ENCODE measurements at places on chromosomes 16 and 17. TPM values are rescaled to one million over a fixed set of nuclear protein-coding genes. Genes with fewer than 3 reads are reported as not detected.
A peak's percentile ranks its signal among the peaks of the same experiment; 100 is the strongest.

DNA sequence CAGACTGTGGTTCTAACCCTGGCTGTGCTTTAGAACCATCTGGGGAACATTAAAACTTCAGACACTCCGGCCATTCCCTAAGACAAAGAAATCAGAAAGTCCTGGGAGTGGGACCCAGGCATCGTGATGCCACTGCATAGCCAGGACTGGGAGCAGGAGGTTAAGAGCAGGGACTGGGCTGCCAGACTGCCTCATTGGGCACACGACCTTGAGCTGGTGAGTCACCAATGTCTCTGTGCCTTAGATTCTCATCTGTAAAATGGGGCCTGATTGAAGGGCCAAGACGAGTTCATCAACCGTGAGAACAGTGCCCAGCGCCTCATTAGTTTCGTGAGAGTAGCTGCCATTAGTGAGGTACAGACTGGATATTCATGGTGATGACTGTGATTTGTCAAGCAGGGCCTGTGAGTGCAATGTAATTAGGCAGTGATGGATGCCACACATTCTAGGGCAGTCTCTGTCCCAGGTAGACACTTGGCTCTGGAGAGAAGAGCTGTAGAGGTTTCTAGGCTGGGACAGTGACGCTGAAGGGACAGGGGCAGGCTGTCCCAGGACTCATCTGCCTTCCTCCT lies 196.8 kb downstream of the NTN1 start:
- no peak overlapping the region for H3K27ac ChIP-seq
- H3K4me1 ChIP-seq: no peaks in the 10 kb centered on the region
- no peaks in the 10 kb centered on the region for H3K36me3 ChIP-seq
- H3K27me3 ChIP-seq: no peaks in the 10 kb centered on the region
- no peak overlapping the region for H3K4me3 ChIP-seq

GRCh38 chr16:69005641-69006355 lies 99.7 kb upstream of the HAS3 start:
- H3K4me3 ChIP-seq: no peak overlapping the region
- H3K27me3 ChIP-seq: no peaks in the 10 kb centered on the region
- H3K4me1 ChIP-seq: no peaks in the 10 kb centered on the region
- no peak for DNase-seq

- no peaks in the 10 kb centered on the region for H3K36me3 ChIP-seq
- no peak overlapping the region for H3K27ac ChIP-seq
Measured at GRCh38 chr16:53061256-53061655, 6.5 kb downstream of the CHD9 start.

DNA sequence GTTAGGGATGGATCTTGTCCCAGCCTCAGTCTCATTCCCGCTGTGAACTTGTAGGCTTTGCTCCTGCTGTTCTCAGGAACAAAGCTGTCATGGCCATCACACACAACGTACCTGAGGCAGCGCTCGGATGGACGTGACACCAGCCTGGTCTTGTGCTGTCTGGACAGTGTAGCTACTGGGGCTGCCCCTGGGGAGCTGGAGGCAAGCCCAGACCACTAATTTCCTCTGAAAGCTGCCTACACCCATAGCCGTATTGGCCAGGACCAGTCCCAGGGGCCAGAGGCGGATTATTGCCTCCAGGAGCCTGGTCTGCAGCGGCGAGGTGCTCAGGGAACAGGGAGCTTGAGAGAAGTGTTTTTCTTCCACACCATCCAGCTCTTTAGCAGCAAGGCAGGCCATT lies 11.7 kb downstream of the ZNHIT3 start:
- peaks cover 43% of the 10 kb centered on the region for H3K36me3 ChIP-seq
- H3K4me1 ChIP-seq: no peaks in the 10 kb centered on the region
- no peak for DNase-seq
- H3K27ac ChIP-seq: no peak overlapping the region
- no peaks in the 10 kb centered on the region for H3K27me3 ChIP-seq
- H3K4me3 ChIP-seq: no peak overlapping the region

DNA sequence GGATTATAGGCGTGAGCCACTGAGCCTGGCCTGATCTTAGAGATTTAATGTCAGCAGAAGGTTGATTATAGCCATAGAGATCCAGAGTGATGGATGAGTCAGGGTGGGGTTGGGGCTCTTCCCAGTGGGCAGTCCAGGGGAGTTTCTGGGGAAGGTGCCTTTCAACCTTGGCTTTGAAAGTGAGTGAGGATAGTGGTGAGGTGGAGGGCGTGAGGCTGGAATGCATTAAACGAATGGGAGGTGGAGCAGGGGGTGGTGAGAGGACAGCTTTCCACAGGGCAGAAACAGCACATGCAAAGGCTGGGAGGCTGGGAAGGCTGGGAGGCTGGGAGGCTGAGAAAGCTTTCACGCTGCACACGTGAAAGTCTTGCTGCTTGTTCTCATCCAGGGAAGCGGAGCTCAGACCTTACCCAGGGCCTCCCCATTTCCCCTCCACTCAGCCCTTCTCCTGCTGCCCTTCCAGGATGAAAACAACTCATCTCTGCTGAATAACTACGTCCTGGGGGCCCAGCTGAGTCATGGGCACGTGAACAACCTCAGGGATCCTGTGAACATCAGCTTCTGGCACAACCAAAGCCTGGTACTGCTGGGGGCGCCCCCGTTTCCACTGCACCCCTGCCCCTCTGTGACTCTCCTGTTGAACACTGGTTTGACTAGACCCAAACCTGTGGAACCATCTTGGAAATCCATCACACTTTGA lies 22.3 kb downstream of the ADGRG5 start:
- no peak overlapping the region for H3K27ac ChIP-seq
- H3K4me1 ChIP-seq: no peaks in the 10 kb centered on the region
- DNase-seq: no peak
- H3K4me3 ChIP-seq: no peak overlapping the region
- H3K27me3 ChIP-seq: no peaks in the 10 kb centered on the region
- no peaks in the 10 kb centered on the region for H3K36me3 ChIP-seq

- H3K27ac ChIP-seq: no peak overlapping the region
- H3K36me3 ChIP-seq: no peaks in the 10 kb centered on the region
- H3K4me3 ChIP-seq: no peak overlapping the region
- H3K27me3 ChIP-seq: no peaks in the 10 kb centered on the region
Measured at GRCh38 chr17:68660302-68660701, 59.1 kb upstream of the FAM20A start.

- no peak overlapping the region for H3K4me3 ChIP-seq
- no peaks in the 10 kb centered on the region for H3K4me1 ChIP-seq
- DNase-seq: no peak
- H3K36me3 ChIP-seq: no peaks in the 10 kb centered on the region
- no peaks in the 10 kb centered on the region for H3K27me3 ChIP-seq
Measured at GRCh38 chr17:74190154-74190553, 13.3 kb upstream of the RPL38 start.

- peak overlapping the region; percentile 25 for H3K27ac ChIP-seq
- H3K4me3 ChIP-seq: peak overlapping the region; percentile 44
- no peaks in the 10 kb centered on the region for H3K4me1 ChIP-seq
- DNase-seq: no peak
- H3K36me3 ChIP-seq: no peaks in the 10 kb centered on the region
- no peaks in the 10 kb centered on the region for H3K27me3 ChIP-seq
Measured at GRCh38 chr17:69390795-69391501, 23.5 kb upstream of the MAP2K6 start.

DNA sequence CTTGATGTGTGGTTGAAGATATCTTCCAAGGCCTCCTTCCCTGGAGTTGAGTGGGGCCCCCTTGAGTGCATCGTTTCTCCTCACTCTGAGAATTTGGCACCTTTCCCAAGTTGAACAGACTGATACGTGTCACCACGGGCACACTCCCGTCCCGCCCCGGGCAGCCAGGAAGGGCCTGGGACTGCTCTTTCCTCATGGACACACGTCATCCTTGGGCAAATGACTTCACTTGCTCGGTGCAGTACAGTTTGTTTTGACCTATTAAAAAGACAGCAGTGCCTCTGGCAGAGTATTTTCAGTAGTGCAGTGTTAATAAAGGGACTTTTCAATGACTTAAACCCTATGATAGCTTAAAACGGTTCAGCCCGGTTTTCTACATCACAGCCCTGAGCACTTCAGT lies 59.9 kb downstream of the SEC14L1 start:
- H3K4me1 ChIP-seq: no peaks in the 10 kb centered on the region
- H3K36me3 ChIP-seq: peaks cover 56% of the 10 kb centered on the region
- no peaks in the 10 kb centered on the region for H3K27me3 ChIP-seq

DNA sequence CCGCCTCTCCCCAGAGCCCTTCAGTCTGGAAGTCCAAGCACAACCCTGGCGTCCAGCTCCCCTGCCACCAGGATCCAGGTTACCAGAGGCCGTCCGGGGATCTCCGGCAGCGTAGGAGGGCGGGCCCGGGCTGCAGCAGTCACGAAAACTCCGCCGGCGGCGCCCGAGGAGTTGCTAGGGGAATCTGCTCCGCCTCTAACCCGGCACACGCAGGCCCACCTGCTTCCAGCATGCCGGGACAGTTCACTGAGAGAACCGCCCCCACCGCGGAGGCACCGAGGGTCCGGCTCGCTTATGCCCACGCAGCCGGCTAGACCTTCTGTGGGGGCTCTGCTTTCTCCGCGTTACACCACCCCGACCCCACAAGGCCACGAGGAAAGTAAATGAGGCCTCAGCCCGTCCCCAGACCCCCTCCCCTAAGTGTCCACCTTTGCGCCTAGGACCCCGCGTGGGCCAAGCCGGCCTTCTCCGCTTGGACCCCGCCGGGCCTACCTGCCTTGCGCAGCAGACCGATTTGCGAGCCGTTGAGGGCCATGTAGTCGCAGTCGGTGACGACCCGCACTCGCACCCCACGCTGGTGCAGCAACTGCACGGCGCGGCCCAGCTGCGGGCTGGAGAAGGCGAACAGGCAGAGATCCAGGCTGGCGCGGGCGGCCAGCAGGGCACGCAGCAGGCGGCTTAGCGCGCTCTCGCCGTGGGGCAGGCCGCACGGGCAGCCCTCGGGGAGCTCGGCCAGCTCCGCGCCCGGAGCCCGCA lies 587 bp downstream of the PLD6 start:
- H3K4me1 ChIP-seq: peaks cover 20% of the 10 kb centered on the region
- H3K36me3 ChIP-seq: peaks cover 6% of the 10 kb centered on the region
- H3K27me3 ChIP-seq: no peaks in the 10 kb centered on the region
- peak overlapping the region; percentile 57 for H3K27ac ChIP-seq

DNA sequence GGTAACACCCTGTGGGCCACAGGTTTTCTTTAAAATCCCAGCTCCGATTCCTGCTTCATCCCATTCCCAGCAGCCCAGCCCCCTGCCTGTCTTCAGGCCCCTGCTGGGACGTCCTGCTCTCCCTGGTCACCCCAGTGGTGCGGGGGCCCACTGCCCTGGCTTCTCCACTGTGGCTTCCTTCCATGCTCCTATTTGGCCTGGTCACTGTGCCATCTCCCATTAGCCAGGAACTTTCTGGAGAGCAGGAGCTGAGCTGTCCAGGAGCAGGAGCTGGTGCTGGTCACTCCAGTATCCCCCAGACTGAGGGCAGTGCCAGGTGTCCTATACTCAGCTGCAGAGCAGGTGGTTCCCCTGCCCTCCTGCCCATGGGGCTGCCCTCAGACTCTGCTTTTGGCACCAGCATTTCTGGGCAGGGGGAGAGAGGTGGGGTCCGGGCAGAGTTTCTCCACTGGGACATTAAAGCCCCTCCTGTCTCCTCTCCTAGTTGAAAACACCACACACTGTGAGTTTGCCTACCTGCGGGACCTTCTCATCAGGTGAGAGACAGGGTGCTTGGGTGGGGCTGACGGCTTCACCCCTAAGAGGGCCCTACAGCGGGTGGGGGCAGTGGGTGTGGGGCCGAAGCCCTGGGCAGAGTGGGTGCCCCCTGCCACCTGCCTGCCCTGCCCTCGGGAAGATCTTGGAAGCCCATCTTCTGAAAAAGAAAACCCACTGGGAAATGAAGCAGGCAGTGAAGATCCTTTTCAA lies 356.2 kb downstream of the SEC14L1 start:
- no peaks in the 10 kb centered on the region for H3K36me3 ChIP-seq
- no peak overlapping the region for H3K27ac ChIP-seq
- H3K27me3 ChIP-seq: no peaks in the 10 kb centered on the region
- no peak overlapping the region for H3K4me3 ChIP-seq
- no peaks in the 10 kb centered on the region for H3K4me1 ChIP-seq

CETP gene
- 7.0 TPM for total RNA-seq

SLC6A2 gene
- 2.9 TPM for total RNA-seq

CD68 gene
- total RNA-seq: 65.5 TPM

AANAT gene
- not detected for total RNA-seq

ATP1B2 gene
- 0.66 TPM for total RNA-seq

Data from right lobe of liver (tissue), 6 donors.